Stimulated activated CD4-positive, alpha-beta T cell treated with anti-CD3 and anti-CD28 coated beads, TNF-alpha, amount 100 ng/mL, for 24 hours (primary cell): ENCODE measurements at places on chromosomes 12 and 14.

GRCh38 chr14:90442388-90442787, 45.6 kb downstream of the CALM1 start:
- no peak for DNase-seq

GRCh38 chr12:80857311-80857710, 80.4 kb downstream of the LIN7A start:
- DNase-seq: no peak

DNA sequence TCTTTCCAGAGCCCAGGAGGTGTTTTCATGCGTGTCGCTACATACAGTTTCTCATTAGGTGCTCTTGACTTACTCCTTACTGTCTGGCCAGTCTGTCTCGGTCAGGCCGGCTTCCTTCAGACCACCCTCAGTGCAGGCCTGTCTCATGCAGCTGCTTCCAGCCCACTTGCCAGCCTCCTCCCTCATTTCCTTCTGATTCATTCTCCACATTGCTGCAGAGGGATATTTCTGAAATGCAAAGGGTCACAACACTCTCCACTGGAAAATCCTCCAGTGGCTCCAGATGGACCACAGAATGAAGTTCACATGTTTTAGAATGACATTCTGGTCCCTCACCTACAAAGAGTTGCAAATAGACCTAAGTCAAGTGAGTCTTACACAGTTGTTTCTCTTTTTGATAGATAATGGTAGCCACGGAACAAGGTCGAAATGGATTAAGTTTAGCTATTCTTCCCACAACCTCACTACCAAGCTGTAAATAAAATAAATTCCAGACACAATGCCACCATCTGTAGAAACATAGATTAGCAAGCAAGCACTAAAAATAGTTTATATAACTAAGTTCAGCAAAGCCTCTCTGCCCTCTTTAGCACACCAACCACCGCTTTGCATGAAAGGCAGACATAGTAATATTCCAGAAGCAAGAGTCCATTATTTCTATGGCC, 146.9 kb downstream of the ESR2 start:
- DNase-seq: no peak

GRCh38 chr12:102748704-102749103, 168.3 kb downstream of the PAH start:
- DNase-seq: no peak

- DNase-seq: no peak
Observed at GRCh38 chr12:29889737-29890136, 106.0 kb upstream of the TMTC1 start.

GRCh38 chr12:6839482-6840201, 1.1 kb upstream of the GNB3 start:
- DNase-seq: no peak

- no peak for DNase-seq
Observed at GRCh38 chr12:116620492-116621191, 61.5 kb downstream of the MAP1LC3B2 start.

DNA sequence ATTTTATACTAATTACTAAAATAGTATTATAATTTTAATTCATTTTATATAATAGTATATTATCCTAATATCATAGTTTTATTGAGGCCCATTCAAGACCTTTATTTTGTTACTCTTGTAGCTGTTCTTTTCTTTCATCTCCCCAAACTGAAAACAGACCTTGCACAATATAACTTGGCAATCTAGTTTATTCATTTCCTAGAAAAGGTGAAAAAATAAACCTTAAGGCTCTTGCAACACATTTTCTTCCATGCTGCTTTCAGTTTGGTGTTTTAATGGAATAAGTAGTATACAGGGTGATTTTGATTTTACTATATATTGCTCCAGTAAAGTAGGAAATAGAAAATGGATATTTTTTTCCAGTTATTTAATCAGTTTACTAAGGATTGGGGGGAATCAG, 174.0 kb downstream of the SLC2A13 start:
- no peak for DNase-seq

- DNase-seq: no peak
Observed at GRCh38 chr12:104677441-104678089, 220.8 kb downstream of the CHST11 start.

GRCh38 chr14:101973356-101973755, 9.0 kb downstream of the DYNC1H1 start:
- DNase-seq: no peak

DNA sequence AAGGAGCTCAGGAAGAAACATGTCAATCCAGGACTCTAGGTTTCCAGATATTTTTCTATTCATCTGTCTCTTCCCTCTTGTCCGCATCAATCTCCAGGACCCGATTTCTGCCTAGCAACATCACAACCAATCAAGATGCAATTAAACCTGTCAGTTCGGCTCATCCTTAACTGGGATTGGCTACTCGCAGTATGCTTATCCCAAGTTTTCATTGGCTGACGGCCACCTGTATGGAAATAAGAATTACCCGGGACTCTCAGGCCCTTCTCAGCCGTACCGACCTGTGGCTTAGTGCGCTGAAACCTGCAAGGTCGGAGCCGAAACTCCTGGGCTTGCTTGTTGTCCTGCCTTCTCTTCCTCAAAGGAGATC, 20.4 kb upstream of the ATP5MC2 start:
- no peak for DNase-seq

DNA sequence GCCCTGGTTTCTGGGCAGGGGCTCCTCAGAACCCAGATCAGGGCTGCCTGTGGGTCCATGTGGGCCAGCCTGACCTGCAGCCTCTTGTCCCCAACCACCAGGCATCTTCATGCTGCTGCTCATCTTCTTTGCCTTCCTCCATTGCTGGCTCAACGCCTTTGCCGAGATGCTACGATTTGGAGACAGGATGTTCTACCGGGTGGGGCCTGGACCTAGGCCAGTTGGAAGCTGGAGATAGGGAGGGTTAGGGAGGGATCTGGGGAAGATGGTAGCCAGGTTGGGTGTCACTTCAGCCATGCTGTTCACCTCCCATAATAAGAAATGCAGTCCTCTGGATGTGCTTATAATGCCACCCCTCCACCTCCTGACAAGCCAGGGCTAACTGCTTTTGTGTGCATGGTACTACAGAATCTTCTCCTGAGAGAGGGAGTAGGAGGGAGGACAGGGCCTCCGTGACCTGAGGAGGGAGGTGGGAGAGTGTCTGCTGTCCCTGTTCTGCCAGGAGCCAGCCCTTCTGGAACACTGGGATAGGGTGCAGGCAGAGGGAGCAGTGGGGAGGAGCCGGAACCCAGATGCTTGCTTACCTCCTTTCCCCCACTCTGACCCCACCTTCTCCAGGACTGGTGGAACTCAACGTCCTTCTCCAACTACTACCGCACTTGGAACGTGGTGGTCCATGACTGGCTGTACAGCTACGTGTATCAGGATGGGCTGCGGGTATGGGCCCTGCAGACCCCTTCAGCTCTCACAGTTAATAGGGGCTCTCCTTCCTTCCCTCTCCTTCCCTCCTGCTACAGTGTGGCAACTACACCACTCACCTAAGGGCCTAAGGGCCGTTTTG, 17.6 kb downstream of the SOAT2 start:
- DNase-seq: no peak

DNA sequence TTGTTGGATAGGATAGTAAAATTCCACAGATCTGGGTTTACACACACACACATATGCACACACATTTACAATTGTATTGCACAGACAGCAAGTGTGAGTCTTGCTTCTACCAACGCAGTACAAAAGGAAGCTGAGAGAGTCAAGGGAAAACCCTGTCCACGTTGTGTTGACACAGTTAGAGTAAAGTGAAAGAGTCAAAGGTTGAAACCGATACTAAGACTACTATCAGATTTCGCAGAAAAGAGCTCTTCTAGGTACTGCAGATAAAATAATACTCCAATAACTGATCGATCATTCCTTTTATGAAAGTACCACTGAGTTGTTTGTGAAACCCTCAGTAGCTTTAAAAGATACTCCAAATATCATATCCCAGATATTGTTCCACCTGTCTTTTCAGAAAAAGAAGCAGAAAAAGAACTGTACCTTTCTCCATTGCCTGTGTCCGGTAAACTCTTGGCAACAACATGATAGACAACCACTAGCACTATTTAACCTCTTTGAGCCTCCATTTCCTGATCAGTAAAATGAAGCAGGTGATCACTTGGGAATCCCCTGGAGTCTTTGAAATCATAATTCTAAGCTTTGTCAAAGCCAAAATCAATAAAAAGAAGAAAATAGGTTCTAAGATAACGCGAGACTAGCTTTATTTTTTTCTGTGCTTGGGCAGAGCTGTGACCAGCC, 224.6 kb upstream of the FOXN3 start:
- no peak for DNase-seq

DNA sequence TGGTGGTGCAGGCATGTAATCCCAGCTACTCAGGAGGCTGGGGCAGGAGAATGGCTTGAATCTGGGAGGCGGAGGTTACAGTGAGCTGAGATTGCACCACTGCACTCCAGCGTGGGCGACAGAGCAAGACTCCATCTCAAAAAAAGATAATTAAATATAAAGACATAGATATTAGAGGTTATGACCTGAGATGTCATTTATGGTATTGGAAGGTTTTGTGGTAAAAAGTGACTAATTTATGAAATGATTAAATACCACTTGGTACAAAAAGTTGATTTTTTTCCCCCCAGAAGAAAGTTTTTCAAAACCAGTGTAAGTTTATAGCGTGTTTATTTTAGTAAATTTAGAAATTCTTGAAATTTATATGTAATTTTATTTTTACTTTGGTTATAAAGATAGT, 4.3 kb downstream of the AEBP2 start:
- DNase-seq: no peak

GRCh38 chr12:15788233-15789219, 662 bp downstream of the EPS8 start:
- DNase-seq: peak; percentile 4

DNA sequence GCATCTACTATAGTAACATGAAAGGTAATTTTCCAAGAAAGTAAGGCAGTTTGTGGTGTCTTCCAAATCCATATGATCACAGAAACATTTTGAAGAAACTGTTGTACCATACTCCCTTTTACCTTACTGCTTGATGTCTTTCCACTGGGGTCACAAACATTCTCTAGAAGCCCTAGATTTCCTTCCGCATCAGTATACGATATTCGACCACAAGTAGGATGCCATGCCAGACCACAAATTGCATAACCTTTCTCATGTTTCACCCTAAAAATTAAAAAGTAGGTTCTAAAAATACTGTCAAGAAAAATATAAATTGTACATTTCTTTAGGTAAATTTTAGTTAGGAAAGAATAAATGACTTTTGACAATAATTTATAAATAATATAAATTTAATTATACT, 26.5 kb downstream of the WDHD1 start:
- no peak for DNase-seq
